ENCODE measurements at places on chromosomes 5 and 9.

DNA sequence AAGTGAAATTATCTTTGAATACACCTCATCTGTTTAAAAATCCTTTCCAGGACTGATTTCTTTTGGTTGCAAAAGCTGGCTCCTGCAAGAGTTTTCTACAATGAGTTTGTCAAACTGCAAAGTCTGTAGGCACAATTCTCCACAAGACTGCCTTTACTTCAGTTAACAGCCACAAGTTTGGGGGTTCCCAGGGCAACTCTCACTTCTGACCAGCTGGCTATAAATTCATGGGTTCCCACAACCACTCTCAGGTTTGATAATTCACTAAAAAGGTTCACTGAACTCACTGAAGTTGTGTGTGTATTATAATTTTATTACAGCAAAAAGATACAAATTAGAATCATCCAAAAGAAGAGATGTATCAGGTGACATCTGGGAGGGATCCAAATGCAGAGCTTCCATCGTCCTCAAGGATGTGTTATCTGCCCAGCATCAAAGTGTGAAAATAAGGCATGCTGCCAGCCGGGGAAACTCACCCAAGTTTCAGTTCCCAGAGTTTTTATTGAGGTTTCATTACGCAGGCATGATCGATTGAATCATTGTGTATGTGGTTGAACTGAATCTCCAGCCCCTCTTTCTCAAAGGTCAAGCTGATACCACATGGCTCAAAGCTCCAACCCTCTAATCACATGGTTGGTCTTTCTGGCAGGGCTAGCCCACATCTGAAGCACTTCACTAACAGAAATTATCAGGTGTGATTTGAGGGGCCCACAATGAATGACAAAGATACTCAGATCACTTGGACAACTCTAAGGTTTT, 19.0 kb upstream of the PSIP1 start:
- DNase-seq: no peak

GRCh38 chr5:134507452-134507851, 18.0 kb upstream of the JADE2 start:
- no peak for DNase-seq

DNA sequence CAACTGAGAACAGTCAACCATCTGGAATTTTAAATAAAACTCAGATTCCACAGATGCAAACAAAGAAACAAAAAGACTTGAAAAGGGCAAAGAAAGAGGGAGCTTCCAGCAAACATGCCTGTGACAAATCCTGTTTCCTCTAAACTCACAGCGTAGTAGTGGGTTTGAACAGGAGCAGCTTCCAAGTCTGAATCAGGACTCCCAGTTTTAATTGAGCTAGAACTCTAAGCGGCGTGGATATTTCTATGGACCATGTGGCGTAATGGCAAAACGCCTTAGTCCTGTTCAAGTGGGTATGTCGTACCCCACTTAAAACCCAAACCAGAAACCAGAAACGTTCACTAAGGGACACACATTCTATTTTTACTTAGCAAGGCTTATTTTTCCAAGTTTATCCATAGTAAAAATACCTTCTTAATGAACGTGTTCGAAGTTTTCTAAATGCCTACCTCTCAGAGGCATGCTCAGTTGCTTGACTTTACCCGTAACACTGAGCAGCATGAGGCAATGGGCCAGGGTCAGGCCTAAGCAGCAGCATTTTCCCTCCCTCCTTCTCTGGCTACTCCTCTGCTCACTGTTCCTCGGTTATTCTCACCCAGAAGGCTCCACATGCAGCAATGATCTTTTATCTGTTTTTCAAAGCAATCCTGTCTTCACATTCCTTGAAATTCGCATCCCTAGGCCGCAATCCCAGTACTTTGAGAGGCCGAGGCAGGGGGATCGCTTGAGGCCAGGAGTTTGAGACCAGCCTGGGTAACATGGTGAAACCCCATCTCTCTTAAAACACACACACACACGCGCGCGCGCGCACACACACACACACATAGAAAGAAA, 77.9 kb downstream of the FNBP1 start:
- DNase-seq: no peak

DNA sequence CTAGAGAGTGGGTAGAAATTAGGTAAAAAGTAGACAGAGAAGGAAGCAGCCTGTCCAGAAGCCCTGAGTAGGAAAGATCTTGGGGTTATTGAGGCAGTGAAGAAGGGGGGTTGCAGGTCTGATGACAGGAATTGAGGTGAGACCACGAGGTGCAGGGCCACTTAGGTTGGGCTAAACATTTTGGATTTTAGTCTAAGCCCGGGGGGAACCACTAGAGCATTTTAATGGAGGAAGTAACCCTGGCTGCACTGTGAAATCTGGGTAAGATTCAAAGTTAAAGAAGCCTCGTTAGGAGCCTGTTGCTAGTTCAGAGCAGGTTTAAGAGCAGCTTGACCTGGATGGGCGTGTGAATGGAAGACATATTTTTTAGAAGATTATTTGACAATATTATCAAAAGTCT, 38.3 kb downstream of the MAP3K1 start:
- DNase-seq: no peak

GRCh38 chr5:36530215-36530614, 76.2 kb upstream of the SLC1A3 start:
- DNase-seq: no peak

- peak; percentile 13 for DNase-seq
Measured at GRCh38 chr5:141330299-141331080, at the start of gene PCDHGA1. PCDHGA1 (plus strand) TSS chr5:141330514.

DNA sequence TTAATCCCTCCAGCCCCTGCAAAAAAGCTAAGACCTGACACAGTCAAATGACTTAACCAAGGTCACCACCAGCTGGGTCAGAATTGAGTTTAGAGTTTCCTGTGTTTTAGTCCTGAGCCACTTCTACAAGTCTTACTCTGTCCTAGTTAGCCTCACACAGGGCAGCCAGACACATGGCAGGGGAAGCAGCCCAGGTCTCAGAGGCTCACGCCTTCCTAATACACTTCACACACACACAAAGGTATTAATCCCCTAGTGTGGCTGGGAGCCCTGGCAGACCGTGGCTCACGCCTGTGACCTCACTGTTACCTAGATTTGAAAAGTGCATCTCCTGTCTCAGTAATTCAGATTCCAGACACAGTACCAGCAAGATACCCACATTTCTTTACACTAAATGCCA, 77.4 kb upstream of the WWC1 start:
- DNase-seq: no peak

Measured in NCI-H226 (cell line).